Fibroblast of skin of back (primary cell): ENCODE measurements at places on chromosomes 2 and 18.

DNA sequence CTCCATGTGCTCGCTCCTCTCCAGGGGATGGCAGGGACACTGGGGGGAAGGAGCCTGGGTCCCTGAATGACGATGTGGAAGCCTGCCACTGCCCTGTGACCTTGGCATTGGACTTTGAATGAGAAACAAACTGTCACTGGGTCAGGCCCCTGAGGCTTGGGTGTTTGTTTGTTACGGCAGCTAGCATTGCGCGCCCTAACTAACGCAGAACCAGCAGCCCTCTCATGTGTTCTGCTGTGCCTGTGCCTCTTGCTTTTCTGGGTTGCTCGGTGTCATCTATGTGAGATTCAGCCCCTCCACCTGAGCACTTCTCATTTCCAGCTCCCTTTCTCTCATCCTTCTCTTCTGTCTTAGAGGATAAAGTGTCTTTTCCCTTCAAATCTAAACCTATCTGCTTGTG is 23.6 kb upstream of the INHBB start:
- DNase-seq: no peak

DNA sequence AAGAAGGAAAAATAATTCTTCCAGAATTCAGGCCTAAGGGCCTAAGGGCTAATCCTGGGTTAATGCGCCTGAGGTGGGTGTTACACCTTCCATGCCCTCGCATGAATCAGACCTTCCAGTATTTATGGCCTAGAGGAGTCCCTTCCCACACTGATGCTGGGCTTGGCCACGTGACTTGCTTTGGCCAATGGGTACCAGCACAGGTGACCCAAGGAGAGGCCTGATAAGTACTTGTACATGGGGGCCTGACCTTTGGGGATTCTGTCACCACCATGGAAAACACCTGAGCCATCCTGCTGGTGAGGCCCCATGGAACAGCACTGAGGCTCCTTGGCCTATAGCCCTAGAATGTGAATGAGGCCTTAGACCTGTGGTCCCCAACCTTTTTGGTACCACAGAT is 79.8 kb downstream of the TNFRSF11A start:
- DNase-seq: no peak

- DNase-seq: no peak
These were observed 60.1 kb upstream of the TUBA3E start for GRCh38 chr2:130258356-130258755.

DNA sequence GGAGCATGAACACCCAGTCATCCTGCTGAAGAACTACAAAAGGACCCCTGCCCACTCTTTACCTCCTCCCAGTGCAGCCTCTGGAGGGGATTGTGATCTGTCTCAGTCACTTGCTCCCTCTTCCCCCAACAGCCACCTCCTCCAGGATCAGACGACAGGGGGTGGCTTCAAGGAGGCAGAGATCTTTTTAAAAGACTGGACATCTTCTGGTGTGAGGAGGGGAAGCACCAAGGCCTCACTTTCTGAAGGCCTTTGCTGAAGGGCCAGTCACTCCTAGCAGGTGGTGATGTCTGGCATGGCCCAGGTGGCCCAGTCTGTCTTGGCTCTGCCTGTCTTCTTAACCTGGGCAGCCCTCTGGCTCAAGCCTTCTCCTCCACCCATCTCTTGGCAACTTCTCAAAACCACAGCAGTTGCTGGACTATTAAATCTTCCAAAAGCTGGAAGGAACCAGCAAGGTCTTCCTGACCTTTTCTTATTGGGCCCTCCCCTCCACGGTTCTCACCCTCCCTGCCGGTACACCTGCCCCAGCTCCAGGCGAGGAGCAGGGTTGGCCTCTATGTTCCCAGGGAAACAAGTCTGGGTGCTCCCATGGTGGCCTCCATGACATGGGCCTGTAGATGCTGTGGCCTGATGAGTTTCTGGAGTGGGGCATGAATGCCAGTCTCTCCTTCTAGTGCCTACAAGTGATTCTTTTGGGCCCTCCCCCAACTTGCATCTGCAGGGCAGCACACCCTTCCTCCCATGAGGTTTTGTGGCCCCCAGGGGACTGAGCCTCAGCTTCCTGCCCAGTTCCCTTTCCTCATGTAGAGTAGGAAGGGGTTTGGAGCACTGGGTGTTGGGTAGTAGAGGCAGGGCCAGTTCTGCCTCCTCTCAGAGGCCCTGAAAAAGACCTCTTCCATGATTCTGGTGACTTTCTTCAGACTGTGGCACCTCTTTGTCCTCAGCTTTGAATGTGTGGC is 5.0 kb upstream of the ATP6V1B1 start:
- no peak for DNase-seq

- no peak for DNase-seq
These were observed 482.0 kb upstream of the LRRTM1 start for GRCh38 chr2:80786584-80786983.

GRCh38 chr2:235471186-235471747 is 22.6 kb upstream of the AGAP1 start:
- no peak for DNase-seq

- no peak for DNase-seq
These were observed 6.8 kb downstream of the COPS8 start for GRCh38 chr2:237092506-237092905.

DNA sequence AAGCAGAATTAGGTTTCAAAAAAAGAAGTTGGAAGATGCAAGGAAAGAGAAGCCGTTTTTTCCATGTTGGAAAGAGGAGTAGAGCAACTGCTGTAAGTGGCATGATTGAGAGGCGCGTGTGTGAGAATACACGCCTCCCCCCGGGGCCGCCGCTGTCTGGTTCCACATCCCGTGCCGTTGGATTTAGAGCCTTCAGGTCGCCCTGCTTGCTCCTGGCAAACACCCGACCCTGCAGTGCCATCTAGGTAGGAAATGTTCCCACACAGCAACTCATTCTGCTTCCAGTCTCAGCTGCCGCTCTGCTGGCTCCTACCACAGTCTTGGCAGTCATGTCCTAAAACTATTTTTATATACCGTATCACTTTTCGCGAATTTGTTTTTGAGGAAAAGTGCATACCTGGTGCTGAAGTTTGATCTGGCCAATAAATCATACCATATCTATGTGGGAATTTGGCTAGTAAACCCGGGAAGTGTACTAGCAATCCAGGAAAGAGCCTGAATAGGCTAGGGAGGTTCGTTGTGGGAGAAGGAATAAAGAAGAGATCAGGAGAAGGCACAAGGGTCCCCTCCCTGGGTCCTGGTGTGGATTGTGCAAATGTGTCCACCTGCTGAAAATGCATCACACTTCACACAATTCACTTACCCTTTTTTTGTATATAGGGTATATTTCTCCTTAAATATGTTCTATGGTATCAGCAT is 372.7 kb downstream of the FBXO15 start:
- no peak for DNase-seq

- no peak for DNase-seq
These were observed 247.4 kb upstream of the CHAC2 start for GRCh38 chr2:53519918-53520841.

DNA sequence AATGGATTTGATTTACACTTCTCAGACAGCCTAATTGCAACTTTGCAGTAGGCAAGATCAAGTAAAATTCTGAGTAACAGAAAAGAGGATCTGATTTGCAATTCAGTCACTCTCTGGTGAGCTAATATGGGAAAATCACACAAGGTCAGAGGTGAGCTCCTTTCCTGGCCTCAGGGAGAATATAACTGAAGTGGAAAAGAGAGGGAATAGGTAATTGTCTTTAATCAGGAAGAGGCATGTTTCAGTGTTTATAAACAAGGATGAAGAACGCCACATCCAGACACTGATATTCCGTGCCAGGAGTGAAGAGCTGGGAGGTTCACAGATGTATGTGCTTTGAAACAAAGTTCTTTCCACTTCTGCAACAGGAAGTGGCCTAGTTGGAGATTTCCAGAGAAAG is 127.1 kb downstream of the ETAA1 start:
- no peak for DNase-seq

- peak; percentile 32 for DNase-seq
These were observed 195.1 kb downstream of the EXOC6B start for GRCh38 chr2:72630767-72631166.

GRCh38 chr2:240559286-240559685 is 871 bp upstream of the DUSP28 start:
- no peak for DNase-seq

DNA sequence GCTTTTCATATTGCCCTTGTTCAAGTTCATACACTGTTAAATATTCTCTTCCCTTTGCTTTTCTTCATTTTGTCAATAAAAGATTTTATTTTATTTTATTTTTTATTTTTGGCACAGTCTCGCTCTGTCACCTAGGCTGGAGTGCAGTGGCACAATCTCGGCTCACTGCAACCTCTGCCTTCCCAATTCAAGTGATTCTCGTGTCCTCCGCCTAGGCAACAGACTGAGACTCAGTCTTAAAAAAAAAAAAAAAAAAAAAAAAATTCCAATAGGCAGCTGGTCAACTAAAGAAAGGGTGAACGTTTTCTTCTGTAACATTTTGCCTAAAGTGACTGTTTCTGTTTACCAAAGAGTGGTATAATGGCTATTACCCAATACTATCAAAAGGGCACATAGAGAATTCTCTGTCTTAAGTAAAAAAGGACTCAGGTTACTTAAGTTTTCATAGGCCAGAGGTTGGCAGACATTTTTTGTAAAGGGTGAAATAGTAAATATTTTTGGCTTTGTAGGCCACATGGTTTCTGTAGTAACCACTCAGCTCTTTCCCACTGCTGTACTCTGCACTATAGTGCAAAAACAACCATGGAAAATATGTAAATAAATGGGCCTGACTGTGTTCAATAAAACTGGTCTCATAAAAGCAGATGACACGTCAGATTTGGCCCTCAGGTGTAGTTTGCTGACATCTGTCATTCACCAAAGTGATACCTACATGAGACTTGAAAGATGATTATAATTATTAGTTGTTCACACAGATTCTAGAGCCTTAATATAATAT is 113.4 kb downstream of the MIB1 start:
- no peak for DNase-seq

DNA sequence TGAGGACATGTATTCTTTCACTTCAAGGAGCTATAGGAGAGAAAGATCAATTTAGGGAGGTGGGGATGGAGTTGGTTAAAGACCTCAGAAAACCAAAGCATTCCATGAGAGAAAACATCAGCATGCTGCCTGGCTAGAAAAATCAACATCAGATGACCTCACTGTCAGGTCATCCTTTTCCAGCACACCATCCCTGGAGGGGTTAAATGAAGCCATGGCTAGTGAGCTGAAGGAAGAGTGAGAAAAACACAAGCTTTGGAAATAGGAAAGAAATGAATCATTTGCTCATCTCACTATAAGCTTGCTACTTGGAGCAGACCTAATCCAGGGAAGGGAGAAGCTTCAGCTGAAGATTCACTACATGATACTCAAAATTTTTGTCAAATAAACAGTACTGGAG is 109.5 kb upstream of the ITGB6 start:
- peak; percentile 75 for DNase-seq

DNA sequence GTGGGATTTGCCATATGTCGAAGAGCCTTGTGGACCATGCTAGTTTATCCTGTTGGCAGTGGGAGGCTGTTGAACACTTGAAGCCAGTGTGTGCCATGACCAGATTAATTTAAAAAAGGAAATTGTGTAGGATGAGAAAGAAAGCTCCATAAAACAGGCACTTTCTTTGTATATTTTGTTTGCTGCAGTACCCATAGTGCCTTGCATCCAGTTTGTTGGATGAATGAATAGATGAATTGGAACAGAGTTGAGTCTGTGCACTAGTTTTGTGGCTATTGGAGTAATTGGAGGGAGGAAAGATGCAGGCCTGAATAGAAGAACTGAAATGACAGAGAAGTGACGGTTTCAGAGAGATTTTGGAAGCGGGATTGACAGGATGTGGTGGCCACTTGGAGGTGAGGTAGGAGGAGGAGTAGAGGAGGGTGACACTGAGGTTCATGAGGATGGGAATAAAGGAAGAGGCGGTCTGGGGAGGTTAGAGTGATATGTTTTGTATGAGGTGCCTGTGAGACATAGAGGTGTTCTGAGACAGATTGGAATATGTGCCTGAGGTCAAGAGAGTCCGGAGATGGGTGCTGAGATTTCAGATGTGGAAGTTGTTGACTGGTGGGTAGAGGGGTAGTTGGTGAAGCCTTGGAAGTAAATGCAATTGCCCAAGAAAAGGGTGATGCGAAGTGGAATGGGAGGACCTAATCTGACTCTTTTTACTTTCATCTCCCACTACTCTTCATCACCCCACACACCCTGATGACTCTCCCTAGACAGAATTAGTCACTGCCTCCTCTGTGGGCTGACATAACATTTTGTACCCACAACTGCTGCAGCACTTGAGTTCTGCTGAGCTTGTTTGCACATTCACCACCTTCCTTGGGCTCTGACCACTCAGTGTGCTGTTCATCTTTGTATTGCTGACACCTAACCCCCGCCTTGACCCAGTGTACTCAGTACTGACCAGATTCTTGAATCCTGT is 5.1 kb downstream of the DGUOK start:
- peak; percentile 39 for DNase-seq

DNA sequence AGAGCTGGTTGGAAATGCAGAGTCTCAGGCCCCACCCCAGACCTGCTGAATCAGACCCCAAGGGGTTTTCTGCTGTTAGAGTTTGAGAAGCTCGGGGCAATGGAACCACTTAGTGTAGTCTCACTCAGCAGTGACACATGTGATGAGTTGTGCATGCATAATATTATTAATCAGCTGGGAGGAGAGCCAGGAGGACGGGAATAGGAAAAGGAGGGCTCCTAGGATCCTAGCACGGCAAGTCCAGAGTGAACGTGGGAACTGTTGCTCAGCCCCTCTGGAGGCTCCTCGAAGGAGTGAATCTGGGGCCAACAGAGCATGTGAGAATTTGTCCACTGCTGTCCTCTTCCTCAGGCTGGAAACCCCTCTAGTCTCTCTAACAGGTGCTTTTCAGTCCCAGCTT is 87.1 kb downstream of the HS1BP3 start:
- peak; percentile 83 for DNase-seq

DNA sequence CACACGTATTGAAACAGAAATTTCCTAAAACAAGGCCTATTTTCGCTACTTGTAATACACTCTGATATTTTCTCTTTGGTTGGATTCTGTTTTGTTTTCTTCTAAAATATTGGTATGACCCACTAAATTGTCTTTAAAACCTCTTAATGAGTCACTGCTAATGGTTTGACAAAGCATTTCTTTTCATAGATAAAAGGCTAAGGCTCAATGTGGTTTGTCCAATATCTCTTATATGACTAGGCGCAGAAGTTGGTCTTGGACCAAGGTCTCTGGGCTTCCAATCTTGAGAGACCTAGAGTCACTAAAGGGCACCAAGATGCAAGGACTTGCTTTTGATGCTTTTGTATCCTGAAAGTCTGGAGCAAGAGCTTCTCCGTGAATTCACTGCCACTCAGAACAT is 498.2 kb upstream of the TCF4 start:
- DNase-seq: peak; percentile 27

- DNase-seq: no peak
These were observed 206.9 kb upstream of the SPRED2 start for GRCh38 chr2:65639156-65639864.

GRCh38 chr18:46727177-46727576 is 29.7 kb downstream of the ST8SIA5 start:
- DNase-seq: no peak

GRCh38 chr2:37829616-37830395 is 95.3 kb upstream of the RMDN2 start:
- DNase-seq: peak; percentile 85
